ENCODE measurements at places on chromosomes 5 and 9.
A peak's percentile ranks its signal among the peaks of the same experiment; 100 is the strongest.

DNA sequence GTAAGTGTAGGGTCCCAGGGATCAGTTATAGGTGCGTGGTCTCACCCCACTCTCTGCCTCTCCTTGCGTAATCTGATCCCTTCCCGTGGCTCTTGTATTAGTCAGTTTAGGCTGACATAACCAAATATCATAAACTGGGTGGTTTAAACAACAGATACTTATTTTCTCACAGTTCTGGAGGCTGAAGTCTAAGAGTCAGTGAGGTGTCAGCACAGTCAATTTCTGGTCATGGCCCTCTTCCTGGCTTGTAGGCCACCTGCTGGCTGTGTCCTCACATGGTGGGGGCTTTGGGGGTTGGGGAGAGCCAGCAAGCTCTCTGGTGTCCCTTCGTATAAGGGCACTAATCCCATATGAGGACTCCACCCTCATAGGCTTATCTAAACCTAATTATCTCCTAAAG is 32.3 kb downstream of the CARTPT start:
- no peak for DNase-seq

GRCh38 chr9:11039006-11039405 is 426.2 kb upstream of the PTPRD start:
- no peak for DNase-seq

GRCh38 chr5:111954516-111955395 is 197.8 kb upstream of the NREP start:
- no peak for DNase-seq

- DNase-seq, result no peak
Measured at GRCh38 chr9:95890594-95890993, 15.1 kb downstream of the ERCC6L2 start.

DNA sequence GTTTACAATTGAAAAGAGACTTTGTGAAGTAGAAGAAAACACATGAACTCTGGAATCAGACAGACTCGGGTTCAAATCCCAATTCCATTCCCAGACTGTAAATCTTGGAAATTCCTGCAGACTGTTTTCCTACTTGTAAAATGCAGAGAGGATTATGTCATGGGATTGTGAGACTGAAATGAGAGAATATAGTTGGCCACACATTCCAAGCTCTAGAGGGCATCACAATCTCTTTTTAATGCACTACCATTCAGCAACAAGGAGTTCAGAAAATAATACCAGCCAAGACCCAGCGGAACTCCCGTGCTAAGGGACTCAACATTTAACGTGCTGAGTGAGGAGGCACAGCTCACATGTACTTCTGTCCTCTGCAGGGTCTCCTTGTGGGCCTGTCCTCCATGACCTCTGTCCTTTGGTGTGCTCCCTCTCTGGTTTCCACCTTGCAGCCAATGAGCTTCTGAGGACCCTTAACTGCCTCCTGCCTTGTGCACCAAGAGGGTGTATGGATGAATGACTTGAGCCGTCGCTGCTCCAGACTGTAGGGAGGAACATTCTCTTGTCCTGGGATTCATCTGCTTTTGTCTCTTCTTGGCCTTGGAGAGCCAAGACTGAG is 263.5 kb downstream of the NTRK2 start:
- DNase-seq, result no peak

GRCh38 chr5:10611290-10611689 is 47.4 kb downstream of the ANKRD33B start:
- no peak for DNase-seq

- DNase-seq, result peak; percentile 80
Measured at GRCh38 chr5:151080613-151081430, at the start of gene TNIP1. TNIP1 (minus strand) TSS chr5:151081034; CDS start chr5:151065095, 15,939 bp downstream.

- DNase-seq, result no peak
Measured at GRCh38 chr5:59496524-59497134, 396.9 kb downstream of the PDE4D start.

DNA sequence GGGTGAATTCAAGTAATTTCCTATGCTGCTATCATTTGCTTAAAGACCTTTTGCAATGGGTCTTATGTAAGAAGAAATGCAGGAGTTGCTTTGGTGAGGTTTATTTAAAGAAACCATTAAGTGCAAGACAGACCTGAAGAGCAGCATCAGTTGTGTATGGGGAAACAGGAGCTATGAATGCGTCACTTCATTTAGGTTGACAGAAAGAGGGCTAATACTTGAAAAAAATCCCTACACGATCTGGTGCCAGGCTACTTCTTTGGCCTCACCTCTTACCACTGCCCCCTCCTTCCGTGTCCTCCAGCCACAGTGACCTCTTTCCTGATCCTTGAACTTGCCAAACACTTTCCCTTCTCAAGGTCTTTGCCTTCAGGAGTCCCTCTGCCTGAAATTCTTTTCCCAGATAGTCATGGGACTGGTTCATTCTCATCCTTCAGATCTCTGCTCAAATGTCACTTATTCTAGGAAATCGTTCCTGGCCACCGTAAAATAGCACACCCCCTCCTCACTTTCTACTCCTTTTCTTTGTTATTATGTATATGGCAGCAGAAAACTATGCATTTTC is 1.4 kb upstream of the JAK2 start:
- DNase-seq, result no peak

GRCh38 chr9:125447202-125447802 is 185.7 kb downstream of the GAPVD1 start:
- no peak for DNase-seq

DNA sequence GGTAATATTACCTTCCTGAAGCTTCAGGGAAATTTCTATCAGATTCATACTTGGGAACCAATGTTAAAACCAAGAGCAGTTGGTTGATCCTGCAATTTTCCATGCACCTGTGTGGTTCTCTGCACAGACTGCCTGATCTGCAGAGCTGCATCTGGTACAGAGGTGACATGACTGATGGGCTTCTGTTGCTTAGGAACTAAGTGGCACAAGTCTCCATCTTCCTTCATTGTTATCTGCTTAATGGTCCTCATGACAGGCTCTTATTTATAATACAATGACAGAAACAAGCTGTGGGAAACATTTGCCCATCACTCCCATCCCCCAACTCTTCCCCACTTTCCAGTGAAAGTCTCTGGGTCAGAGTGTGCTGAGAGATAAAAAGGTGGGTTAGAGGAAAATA is 799.1 kb downstream of the TAF11L14 start:
- no peak for DNase-seq

GRCh38 chr5:32317041-32317440 is 4.3 kb upstream of the MTMR12 start:
- no peak for DNase-seq

DNA sequence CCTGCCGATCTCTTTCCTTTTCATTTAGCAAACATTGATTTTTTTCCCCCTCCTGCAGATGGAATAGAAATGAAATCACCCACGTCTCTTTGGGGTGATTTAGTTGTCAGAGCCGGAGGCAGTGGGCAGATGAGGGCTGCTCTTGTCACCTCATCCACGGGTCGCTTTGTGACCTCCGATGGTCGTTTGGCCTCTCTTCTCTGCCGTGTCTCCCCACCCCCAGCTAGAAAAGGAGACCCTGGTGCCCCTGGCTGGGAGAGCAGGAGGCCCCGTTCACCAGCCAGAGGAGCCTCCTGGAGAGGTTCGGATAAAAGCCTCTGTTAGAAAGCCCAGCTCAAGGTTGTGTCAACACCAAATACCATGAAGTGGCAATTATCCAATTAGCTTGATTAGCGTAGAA is 21.6 kb upstream of the RXRA start:
- no peak for DNase-seq

DNA sequence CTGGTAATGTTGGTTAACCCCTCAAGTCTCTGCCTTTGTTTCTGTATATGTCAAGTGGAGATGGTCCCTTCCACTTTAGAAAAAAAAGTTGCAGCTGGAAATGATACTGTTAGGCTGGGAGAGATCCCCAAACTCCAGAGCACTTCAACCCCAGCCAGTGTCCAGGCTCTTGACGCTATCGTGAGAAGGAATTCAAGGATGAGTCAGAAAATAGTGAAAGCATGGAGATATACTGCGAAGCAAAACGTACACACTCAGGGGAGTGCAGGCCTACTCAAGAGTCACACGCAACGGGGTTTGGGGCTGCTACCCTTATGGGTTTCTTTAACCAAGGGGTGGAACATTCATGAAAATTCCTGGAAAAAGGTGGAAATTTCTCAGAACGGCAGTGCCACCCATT is 24.9 kb downstream of the KCNV2 start:
- no peak for DNase-seq

DNA sequence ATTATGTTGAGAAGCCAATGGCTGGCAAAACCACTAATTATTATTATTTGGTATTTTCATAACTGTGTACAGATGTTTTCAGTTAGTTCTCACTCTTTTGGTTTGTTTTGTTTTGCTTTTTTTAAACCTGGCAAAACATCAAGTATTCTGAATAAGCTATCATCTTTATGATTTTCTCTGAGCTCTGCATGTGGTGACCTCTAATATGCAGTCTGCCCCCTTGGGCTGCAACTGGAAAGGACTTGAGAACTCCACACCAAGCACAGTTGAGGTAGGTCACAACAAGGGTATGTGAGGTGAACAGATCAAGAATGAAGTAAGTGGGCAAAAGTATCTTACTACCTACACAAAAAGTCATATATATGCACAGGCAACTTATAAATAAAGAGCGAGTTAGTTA is 202.2 kb downstream of the NFIB start:
- DNase-seq, result peak; percentile 26

DNA sequence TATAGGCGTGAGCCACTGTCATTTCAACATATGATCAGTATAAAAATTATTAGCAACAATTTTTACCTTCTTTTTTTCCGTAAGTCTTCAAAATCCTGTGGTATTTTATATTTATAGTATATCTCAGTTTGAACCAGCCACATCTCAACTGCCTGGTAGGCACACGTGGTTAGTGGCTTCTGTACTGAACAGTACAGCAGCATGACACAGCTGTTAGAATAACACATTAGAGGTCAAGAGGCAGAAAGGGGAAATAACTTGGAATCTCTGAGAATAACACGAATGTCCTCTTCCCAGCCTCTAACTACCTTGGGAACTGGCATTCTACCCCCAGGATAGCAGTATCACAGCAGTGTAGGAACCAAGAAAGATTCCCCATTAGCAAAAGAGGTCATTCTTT is 108.5 kb upstream of the IQGAP2 start:
- no peak for DNase-seq

- DNase-seq, result no peak
Measured at GRCh38 chr9:7862170-7862569, 62.6 kb upstream of the DMAC1 start.

GRCh38 chr5:64074533-64074932 is 91.1 kb upstream of the RNF180 start:
- no peak for DNase-seq

- peak; percentile 57 for DNase-seq
Measured at GRCh38 chr9:18362901-18363685, 110.9 kb upstream of the ADAMTSL1 start.

DNA sequence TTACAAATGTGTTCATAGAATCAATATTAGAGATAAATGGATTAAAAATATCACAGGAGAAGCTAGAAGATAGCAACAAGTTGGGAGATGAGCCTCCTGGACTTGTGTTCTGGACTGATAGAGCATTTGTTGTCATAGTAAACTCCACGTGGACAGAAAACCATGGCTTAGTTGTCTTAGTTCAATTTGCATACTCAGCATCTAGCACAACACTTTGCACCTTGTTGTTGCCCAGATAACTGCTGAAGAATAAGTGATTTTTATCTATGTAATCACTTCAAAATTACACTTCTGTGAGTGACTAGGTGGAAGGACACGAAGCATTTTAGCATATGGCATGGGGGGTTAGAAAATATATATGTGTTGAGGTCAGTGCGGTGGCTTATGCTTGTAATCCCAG is 4.0 kb downstream of the RANBP3L start:
- no peak for DNase-seq

DNA sequence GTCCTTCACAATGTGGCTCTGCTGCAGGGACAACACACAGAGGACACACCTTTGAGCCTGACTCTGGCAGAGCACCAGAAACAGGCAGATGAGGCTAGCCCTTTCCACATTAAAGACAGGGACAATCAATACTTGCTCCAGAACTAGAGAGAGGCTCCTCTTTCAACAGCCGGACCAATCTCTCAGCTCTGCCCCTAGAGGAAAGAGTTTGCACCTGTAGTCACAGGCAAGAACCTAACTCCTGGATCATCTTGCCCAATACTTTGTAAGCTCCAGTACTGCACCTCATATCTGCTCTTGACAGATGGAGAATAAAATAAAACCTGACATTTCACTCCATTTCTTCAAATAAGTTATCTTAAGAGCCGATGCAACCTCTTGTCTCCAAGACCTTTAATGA is 52.1 kb downstream of the EPB41L4A start:
- no peak for DNase-seq

DNA sequence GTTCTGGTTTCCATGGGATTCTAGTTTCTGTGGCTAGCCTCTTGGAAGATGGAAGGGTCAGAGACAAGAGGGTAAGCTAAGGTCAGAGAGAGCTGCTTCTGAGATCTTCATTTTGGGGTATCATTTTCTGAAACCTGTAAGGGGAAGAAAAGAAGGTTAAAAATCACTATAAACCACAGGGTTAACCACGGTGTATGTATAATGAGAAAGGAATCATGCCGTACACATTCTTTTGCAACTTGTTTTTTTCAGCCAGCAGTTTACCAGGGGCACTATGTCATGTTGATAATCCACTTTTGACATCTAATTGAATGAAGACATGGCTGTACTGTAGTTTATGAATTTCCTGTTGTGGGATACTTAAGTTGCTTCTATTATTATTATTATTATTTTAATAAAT is 164.4 kb downstream of the FOCAD start:
- DNase-seq, result no peak

- no peak for DNase-seq
Measured at GRCh38 chr9:77726814-77727213, 78.7 kb upstream of the GNA14 start.

DNA sequence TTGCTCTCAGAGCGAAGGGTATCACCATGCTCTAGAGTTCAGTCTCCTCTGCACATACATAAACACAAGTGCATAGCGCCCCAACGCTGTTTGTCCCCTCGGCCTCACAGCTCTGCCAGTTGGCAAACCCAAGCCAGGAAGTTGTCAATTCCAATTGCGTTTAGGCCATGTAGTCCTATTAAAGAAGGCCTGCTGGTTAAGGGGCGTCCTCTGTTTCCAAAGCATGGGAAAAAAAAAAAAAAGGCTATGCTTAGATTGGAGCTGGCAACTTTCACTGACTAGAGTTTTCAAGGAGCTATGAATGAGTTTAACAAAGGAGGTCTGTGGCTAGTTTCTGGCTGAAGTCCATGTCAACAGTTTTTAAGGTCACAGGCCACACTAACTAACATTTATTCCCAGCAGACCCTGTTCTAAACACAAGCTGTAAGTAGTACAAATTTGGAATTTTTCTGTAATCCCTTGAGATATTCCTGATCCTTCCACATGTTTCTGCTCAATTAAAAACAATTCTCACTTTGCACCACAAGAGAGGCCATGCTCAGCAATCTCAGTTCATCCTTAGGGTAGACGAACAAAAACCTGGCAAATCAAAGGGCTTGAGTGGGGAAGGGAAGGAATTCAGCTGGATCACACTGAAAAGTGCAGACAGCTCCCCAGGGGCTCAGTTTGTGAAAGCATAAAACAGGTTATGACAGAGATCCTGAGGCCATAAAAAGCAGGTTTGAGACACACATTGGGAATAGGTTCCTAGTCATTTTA is 187.7 kb downstream of the DENND1A start:
- DNase-seq, result no peak

DNA sequence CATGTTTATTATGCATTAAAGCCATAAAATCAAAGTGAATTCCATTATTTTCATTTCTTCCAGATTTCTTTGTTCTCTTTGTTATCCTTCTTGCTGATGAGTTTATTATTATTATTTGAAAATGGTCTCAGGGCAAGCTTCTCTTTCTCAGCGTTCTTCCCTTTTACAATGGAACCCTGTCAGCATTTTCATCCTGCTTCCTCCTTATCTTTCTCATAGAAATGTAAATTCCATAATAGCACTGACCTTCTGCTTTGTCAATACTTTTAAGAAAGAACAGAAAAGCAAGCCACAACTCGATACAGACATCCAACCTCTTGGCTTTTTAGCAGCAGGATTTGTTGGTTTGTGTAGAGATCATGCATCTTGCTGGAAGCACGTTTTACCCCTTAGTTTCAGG is 114.0 kb upstream of the BASP1 start:
- no peak for DNase-seq

Measured in pulmonary artery endothelial cell (primary cell).